Spleen (tissue), 13 donors: ENCODE measurements at places on chromosomes 11 and 22. TPM values are rescaled to one million over a fixed set of nuclear protein-coding genes. Genes with fewer than 3 reads are reported as not detected.

DNA sequence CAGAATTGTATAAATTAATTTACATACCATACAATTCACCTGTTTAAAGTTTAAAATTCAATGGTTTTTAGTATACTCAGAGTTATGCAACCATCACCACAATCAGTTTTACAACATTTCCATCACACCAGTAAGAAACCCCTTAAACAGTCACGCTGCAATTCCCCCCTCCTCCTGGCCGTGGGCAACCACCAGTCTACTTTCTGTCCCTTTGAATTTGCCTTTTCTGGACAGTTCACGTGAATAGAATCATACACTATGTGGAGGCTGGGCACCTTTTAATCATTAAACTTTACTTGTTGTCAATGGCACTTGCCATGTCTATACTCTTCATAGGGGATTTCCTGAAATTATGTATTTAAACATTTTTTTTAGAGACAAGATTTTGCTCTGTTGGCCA is 20.1 kb upstream of the SWAP70 start:
- no peaks in the 10 kb centered on the region for H3K36me3 ChIP-seq
- no peak overlapping the region for H3K4me3 ChIP-seq
- H3K27ac ChIP-seq = no peak overlapping the region
- DNase-seq = no peak
- H3K4me1 ChIP-seq = peaks cover 16% of the 10 kb centered on the region

The LRRC74B gene
- not detected for total RNA-seq

- no peak overlapping the region for H3K4me3 ChIP-seq
- no peaks in the 10 kb centered on the region for H3K27me3 ChIP-seq
- no peaks in the 10 kb centered on the region for H3K4me1 ChIP-seq
- H3K36me3 ChIP-seq = no peaks in the 10 kb centered on the region
These were observed 3.4 kb downstream of the OR10AG1 start for GRCh38 chr11:55966391-55966790.

GRCh38 chr22:40107851-40108378 is 69.8 kb upstream of the TNRC6B start:
- no peaks in the 10 kb centered on the region for H3K36me3 ChIP-seq
- peaks cover 51% of the 10 kb centered on the region for H3K4me1 ChIP-seq
- H3K27me3 ChIP-seq = no peaks in the 10 kb centered on the region
- peak overlapping the region; percentile 72 for H3K27ac ChIP-seq

The NRXN2 gene
- 5.8 TPM for total RNA-seq
